Brain microvascular endothelial cell (primary cell): ENCODE measurements at places on chromosomes 13 and 19.
A peak's percentile ranks its signal among the peaks of the same experiment; 100 is the strongest.

GRCh38 chr13:53873558-53873957 lies 844.9 kb downstream of the OLFM4 start:
- no peak for DNase-seq

DNA sequence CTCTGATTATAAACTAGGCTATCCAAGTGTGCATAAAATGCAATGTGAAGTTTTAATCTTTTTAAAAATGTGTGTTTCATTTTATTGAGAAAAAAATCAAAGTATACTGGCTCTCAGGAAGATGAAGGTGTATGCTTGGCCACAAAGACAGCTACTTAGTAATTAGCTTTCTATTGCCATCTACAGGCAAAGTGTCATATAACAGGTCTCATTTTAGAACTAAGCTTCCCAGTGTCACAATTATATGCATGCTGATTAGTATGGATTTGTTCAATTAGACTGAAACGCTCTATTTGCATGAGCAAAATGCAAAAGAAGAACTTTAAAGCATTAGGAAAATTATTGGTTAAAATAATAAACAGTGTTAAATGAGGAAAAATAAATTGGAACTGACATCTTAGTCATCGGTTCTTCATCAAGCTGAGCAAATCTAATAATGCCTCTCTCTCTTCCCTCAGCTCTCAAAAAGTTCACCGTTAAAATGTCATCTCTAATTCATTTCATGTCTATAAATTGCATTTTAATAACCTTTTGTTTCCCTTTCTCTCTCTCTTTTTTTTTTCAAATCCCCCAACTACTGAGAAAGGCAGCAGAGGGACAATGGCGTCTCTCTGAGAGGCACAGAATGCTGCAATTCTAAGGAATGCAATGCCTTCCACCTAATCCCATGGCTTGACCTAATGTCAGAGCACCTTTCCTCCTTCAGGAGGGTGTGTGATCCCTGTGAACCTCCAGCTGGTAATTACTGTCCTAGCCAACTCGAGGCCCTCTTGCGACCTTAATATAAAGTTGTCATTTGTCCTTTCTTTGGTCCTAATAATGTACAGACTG lies 313.1 kb upstream of the MAB21L1 start:
- peak; percentile 11 for DNase-seq

GRCh38 chr19:33159149-33159548 lies 27.2 kb downstream of the WDR88 start:
- no peak for DNase-seq

- no peak for DNase-seq
Measured at GRCh38 chr19:24062190-24062589, 24.8 kb upstream of the ZNF254 start.

GRCh38 chr13:93339550-93339949 lies 112.9 kb downstream of the GPC6 start:
- DNase-seq, result no peak

DNA sequence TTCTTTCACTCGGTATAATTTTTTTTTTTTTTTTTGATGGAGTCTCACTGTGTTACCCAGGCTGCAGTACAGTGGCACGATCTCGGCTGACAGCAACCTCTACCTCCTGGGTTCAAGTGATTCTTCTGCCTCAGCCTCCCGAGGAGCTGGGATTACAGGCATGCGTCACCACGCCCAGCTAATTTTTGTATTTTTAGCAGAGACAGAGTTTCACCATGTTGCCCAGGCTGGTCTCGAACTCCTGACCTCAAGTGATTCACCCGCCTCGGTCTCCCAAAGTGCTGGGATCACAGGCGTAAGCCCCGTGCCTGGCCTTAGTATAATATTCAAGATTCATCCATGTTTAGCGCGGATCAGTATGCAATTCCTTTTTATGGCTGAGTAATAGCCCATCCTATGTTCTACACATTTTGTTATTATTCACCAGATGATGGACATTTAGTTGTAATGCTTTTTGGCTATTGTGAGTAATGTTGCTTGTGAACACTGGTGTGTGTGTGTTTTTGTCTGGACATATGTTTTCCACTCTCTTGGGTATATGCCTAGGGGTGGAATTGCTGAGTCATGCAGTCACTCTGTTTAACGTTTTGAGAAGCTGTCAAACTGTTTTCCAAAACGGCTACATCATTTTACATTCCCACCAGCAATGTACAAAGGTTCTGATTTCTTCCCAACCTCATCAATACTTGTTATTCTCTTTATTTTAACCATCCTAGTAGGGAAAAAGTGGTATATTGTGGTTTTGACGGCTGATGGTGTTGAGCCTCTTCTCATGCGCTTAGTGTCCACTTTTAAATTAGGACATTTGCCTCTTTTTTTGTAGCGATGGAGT lies 22.9 kb downstream of the PLEKHF1 start:
- peak; percentile 51 for DNase-seq

- DNase-seq, result no peak
Measured at GRCh38 chr13:110706570-110707372, 855 bp upstream of the CARS2 start.

GRCh38 chr13:42066542-42066941 lies 18.1 kb downstream of the DGKH start:
- peak; percentile 95 for DNase-seq

- DNase-seq, result no peak
Measured at GRCh38 chr13:29883941-29884518, 33.6 kb upstream of the UBL3 start.

GRCh38 chr13:20362484-20363041 lies 130.4 kb upstream of the GJB6 start:
- DNase-seq, result no peak
